ENCODE measurements at places on chromosomes 16 and 17.

- DNase-seq = no peak
These were observed 25.8 kb downstream of the ZNRF1 start for GRCh38 chr16:75024594-75024993.

- DNase-seq = no peak
These were observed 360.1 kb upstream of the CDH11 start for GRCh38 chr16:65481956-65482355.

GRCh38 chr16:12535535-12536411, 267.9 kb downstream of the CPPED1 start:
- DNase-seq = peak; percentile 30

DNA sequence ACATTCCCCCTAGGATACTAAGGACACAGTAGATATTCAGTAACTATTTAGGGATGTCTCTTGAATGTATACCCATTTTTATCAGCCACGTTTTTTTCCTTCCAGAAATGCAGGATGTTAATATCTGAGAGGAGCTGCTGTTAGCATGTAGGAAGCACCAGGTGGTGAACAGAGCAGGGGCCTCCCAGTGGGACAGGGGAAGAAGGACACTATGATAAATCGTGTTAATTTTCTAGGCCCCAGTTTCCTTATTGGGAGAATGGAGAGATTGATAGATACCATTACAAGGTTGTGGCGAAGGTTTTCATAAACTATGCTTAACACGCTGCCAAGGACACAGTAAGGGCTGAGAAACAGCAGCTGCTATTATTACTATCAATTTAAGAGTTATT, 45.4 kb downstream of the PRSS54 start:
- no peak for DNase-seq

DNA sequence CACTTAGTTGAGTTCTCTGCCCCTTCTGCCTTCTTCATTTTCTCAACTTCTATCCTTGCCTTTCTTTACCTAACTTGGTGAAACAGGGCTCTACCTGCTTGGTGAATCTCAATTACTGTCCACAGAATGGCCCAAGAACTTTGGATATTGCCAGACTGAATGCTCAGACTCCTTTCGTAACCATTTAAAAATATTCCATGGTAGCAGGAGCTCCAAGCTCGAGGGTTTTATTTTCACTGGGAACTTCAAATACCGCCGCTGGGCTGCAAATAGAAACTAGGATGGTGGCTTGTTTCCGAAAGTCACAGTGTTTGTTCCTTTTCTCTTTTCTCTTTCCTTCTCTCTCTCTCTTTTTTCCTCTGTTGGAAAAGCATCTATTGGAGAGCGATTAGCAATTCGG, 13.2 kb downstream of the TMEM100 start:
- DNase-seq = no peak

DNA sequence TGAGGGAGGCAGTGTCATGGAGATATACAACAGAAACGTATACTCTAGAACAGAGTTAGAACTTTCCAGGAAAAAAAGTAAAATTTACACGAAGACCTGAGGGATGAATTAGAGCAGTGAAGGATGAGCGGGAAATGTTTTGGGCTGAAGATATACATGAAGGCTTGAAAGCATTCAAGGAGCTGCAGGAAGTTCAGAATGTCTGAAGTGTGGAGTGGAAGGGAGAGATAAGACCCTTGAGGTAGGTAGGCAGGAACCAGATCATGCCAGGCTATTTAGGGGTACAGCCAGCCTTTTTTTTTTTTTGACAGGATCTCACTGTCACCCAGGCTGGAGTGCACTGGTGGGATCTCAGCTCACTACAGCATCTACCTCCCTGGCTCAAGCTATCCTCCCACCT, 3.2 kb upstream of the NLK start:
- no peak for DNase-seq

- no peak for DNase-seq
These were observed 33.9 kb downstream of the ANKRD11 start for GRCh38 chr16:89456419-89456959.

- peak; percentile 61 for DNase-seq
These were observed 482 bp upstream of the SSH2 start for GRCh38 chr17:29930409-29931010.

DNA sequence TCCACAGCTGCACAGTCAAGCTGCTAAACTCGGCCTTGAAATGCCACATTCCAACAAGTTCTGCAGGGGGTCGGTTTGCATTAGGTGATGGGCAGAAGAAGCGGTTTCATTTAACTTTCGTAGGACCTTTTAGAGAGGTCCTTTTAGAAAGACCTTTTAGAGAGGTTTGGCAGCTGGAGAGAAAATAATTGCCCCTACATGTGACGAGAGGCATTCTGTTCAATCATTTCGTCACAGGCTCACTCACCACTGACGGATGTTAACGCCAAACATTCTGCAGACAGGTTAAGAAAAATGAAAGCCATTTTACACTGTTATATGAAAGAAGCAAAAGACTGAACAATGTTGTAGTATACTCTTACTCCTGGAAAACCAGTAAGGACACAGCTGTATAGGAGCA, 76.5 kb upstream of the ZNF423 start:
- DNase-seq = no peak

DNA sequence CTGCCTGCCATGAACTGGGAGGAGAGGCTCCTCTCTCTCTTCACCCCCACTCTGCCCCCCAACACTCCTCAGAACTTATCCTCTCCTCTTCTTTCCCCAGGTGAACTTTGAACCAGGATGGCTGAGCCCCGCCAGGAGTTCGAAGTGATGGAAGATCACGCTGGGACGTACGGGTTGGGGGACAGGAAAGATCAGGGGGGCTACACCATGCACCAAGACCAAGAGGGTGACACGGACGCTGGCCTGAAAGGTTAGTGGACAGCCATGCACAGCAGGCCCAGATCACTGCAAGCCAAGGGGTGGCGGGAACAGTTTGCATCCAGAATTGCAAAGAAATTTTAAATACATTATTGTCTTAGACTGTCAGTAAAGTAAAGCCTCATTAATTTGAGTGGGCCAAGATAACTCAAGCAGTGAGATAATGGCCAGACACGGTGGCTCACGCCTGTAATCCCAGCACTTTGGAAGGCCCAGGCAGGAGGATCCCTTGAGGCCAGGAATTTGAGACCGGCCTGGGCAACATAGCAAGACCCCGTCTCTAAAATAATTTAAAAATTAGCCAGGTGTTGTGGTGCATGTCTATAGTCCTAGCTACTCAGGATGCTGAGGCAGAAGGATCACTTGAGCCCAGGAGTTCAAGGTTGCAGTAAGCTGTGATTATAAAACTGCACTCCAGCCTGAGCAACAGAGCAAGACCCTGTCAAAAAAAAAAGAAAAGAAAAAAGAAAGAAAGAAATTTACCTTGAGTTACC, 36.7 kb upstream of the STH start:
- no peak for DNase-seq

DNA sequence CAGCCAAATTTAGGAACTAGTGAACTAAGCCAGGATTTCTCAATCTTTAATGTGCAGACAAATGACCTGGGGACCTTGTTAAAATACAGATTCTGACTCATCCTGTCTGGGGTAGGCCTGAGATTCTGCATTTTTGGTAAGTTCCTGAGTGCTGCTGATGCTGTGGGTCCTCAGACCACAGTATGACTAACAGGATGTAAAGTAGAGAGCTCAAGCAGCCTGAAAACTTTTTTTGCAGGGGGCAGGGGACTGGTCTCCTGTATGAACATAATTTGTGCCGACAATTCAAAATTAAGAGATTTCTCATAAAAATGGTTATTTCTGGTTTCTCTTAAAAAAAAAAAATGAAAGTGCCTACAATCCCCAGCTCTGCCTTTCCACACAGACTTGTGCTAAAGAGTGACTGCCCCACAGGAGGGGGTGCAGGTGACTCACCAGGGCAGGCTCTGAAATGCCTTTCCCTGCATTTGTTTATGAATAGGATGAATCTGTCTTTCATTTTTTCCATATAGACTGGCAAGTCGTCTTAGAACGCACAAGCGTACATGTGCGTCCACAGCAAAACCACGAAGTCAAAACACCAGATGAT, 271.5 kb downstream of the PHKB start:
- peak; percentile 87 for DNase-seq

DNA sequence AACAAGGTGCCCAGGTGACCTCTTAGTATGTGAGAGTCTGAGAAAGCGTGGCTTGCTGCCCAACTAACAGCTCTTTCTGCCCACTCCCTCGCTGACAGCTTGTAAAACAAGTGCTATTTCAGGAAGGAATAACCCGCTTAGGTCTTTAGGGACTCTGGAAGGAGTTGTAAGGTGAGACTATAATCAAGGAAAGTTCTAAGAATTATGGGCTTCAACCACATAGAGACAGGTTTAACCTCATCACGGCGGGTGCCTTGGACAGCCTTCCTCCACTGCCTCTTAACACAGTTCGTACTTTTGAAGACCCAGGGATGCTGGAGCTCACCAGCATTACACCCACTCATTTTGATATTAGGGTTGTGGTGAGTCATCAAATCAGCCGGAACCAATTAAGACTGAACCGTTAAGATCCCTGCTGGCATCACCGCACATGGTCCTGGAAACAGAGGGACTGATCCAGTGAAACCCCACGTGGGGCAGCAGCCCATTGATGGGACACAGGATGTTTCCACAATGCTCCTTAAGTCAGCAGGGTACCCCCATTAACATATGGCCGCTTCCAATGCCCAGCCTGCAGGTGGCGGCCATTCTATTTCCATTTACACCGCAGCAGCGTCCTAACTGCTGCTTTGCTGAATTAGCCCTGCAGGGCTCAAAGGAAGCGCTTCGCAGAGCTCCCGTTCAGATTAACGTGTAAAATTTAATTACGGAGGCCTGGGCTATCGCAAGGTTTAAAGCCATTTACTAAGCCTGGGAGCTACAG, 176.6 kb upstream of the SDK2 start:
- peak; percentile 8 for DNase-seq

DNA sequence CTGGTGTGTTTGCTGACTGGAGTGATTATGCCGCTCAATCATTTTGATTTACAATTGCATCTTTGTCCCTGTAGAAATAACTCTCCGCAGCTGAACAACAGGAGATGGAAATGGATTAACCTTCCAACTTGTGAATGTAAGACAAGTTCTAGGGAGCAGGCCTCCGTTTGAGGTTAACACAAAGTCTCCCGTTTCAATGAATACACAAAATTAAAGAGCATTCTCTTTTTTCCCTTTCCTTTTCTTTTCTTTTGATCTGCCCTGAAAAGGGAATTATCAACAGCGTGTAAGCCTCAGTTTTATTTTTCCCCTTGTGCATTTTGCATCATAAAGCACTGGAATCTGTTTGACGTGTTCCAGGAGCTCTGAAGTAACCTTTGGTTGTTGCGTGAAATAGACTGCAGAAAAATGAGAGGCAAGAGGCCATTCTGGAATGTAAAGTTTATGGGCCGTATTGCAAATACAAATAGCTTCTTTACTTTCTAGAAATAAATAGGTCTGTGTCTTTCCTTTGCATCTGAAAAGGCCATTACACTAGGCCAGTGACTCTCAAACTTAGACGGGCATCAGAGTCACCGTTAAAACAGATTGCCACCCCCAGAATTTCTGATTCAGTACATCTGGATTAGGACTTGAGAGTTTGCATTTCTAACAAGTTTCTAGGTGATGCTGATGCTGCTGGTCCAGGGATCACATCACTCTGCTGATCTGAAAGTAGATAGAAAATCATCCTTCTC, 164.7 kb downstream of the ZNF18 start:
- DNase-seq = no peak

GRCh38 chr17:47711366-47712099, 17.6 kb downstream of the TBKBP1 start:
- DNase-seq = no peak

GRCh38 chr17:75454193-75454592, 2.2 kb upstream of the TMEM94 start:
- no peak for DNase-seq

DNA sequence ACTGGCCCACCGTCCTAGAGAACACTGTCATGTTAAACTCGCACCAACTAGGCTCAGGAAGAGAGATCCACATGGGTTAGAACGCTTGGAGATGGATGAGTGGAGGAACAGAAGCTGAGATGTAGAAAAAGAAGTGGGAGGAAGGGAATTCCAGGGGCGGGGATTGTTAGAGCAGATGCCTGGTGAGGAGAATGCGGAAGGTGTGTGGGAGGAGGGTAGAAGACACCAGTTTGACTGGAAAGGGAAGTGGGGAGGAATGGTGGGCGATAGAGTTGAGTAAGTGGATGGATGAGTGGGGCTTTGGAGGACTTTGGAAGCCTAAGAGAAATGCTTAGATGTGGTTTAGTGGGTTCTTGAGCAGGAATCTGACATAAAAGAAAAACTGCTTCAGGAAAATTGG, 37.4 kb downstream of the DHX38 start:
- no peak for DNase-seq

DNA sequence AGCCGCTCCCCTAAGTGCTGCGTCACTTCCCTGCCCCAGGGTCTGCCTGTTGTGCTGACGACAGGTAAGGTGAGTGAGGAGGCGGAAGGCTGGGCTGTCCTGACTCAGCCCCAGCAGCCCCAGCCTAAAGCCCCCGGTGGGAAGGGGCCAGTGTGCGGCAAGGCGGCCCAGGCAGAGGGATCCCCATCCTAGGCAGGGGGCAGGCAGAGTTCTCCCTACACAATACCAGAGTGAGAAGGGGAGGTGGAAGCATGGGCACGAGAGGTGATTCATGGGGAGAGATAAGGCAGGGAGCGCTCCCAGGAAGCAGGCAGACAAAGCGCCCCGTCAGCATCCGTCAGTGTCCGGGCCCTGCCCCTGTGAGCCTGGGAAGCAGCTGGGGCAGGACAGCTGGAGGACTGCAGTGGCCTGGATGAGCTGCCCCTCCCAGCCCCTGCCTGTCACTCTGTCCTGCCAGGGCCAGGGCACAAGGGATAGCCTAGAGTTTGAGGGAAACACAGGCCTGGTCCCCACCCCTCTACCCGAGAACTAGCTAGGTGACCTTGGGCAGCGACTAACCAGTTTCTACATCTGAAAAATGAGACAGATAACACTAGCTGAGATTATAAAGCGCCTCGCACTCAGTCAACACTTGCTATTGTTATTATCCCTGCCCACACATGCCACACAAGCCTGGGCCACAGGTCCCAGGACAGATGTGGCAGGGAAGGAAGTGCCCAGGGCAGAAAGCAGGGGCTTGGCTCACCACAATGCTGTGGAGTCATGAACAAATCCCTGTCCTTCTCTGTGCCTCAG, 3.8 kb downstream of the FAM83G start:
- peak; percentile 26 for DNase-seq

GRCh38 chr16:31438414-31438813, 4.2 kb downstream of the ZNF843 start:
- DNase-seq = no peak

- no peak for DNase-seq
These were observed 4.4 kb downstream of the LGALS9 start for GRCh38 chr17:27635275-27635823.

DNA sequence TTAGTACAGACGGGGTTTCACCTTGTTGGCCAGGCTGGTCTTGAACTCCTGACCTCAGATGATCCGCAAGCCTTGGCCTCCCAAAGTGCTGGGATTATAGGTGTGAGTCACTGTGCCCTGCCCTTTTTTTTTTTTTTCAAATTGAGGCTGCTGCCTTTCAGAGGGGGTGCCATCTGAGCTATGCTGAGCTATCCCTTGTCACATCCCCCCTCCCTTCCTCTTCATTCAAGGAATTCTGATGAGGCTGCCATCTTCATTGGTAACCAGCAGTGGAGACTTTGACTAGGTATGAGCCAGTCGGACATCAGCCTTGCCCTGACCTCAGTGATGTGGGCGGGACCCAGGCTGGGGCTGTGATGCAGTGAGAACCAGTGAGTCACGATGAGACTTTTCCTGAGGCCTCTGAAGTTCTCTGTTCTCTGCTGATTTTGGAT, 24.4 kb upstream of the GPT2 start:
- DNase-seq = peak; percentile 50

GRCh38 chr16:67653789-67654402, 6.2 kb downstream of the ACD start:
- DNase-seq = no peak

GRCh38 chr16:85563515-85564276, 49.4 kb upstream of the GSE1 start:
- DNase-seq = peak; percentile 65

Measured in muscle of back (tissue), 13 donors.